GM12892 (cell line): ENCODE measurements at places on chromosomes 5 and 9.

GRCh38 chr9:77747163-77747562 lies 99.0 kb upstream of the GNA14 start:
- DNase-seq = no peak

DNA sequence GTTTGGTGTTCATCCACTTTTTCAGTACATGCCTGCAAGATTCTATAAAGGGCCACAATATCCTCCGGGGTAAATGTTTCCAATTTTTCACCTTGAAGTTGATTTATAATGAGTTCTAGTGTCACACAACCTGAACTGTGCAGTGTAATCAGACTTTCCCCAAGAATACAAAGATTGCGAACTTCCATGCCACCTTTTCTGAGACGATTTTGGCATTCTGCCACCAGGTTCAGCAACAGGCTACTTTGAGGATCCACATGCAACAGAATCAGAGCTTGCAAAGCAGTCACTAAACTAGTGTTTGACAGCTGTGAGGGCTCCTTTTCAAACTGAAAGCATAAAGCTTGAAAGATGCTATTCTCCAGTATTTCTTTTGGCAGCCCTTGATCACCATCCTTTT lies 1.6 kb downstream of the FASTKD3 start:
- no peak for DNase-seq

- no peak for DNase-seq
Measured at GRCh38 chr9:107983762-107984161, 494.2 kb upstream of the KLF4 start.

GRCh38 chr5:74648835-74649293 lies 8.3 kb upstream of the ENC1 start:
- peak; percentile 31 for DNase-seq

GRCh38 chr5:174523311-174524071 lies 200.9 kb upstream of the MSX2 start:
- DNase-seq = no peak

- DNase-seq = peak; percentile 33
Measured at GRCh38 chr9:89743216-89743572, 138.4 kb downstream of the GADD45G start.

DNA sequence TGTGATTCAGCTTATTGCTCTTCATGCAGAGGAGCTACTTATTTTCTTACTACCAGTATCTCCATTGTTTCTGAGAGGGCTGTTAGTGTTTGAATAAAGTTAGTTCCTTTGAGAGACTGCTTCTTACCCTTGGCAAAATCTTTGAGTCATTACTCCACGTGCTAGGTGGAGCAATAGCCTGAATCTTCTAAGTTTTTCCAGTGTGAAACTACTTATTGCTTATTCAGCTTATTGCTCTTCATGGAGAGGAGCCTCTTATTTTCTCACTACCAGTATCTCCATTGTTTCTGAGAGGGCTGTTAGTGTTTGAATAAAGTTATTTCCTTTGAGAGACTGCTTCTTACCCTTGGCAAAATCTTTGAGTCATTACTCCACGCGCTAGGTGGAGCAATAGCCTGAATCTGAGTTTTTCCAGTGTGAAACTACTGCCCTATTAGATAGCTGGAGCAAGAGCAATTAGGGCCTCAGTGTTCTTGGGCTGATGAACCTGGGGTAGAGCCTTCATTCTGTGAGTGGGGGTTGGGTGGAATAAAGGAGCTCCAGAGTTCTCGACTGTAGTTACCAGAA lies 41.9 kb downstream of the GPBP1 start:
- no peak for DNase-seq

GRCh38 chr5:13763719-13764118 lies 180.8 kb downstream of the DNAH5 start:
- no peak for DNase-seq
